Natural killer cell treated with Interleukin-12 subunit alpha and Interleukin-12 subunit beta and Interleukin-15 and Interleukin-18, amount 100 ng/mL, for 72 hours (primary cell): ENCODE measurements at places on chromosomes 3 and 15.

GRCh38 chr3:50132421-50133282 lies 22.5 kb upstream of the SEMA3F start:
- DNase-seq: no peak

DNA sequence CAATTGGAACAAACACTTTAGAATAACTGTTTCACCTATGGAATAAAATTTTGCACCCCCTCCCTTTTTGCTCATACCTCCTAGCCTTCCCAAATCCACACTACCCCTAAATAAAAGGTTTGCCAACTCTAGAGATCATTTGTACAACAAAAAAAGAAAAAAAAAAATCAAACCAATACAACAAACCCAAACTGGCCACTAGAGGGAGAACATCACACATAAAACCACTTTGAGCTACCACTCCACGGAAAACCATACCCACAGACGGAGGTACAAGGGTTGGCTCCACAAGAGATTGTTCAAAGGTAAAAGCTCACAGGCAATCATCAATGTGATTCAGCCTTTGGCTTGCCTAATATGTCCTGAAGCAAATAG lies 47.6 kb downstream of the SETMAR start:
- DNase-seq: peak; percentile 74

GRCh38 chr3:15405448-15406050 lies 21.8 kb downstream of the METTL6 start:
- DNase-seq: no peak

DNA sequence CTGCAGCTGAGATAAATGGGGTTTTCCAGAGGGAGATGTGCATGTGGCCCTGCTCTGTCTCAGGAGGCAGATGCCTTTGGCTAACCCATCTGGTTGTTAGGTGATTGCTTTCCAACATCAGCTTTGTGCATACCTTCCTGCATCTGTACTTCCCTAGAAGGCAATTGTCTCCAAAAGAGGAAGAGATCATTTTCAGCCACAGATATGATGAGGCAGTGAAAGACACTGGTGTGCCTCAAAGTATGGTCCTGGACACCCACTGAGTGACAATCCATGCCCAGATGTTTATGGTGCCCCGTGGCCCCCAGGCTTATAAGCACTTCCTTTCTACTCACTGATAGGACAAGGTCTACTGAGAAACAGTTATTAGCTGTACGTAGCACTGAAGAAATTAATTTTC lies 117.5 kb upstream of the NR2F2 start:
- DNase-seq: no peak

GRCh38 chr3:197256836-197257444 lies 41.5 kb downstream of the DLG1 start:
- DNase-seq: no peak

GRCh38 chr3:188092648-188093047 lies 61.3 kb upstream of the LPP start:
- no peak for DNase-seq

- no peak for DNase-seq
Measured at GRCh38 chr3:142459096-142459495, 11.3 kb upstream of the XRN1 start.

GRCh38 chr3:18597919-18598318 lies 172.8 kb upstream of the SATB1 start:
- DNase-seq: no peak

- no peak for DNase-seq
Measured at GRCh38 chr3:11536936-11537612, 106.6 kb downstream of the VGLL4 start.

GRCh38 chr3:353191-353739 lies 156.7 kb downstream of the CHL1 start:
- DNase-seq: no peak

DNA sequence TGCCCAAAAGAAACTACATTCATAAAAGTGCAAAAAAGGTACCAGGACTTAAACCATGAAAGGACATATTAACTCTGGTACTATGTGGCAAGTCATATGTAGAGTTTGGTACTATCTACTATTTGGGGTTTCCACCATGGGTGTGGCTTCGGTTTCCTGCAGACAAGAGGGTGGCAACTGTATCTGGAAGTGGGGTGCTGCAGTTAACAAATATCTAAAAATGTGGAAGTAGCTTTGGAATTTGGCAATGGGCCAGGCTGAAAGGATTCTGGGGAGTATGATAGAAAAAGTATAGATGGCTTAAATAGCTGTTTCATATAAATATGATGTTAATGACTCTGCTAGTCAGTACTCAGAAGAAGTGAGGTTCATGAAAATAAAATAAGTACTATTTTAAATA lies 44.0 kb downstream of the PLSCR2 start:
- DNase-seq: no peak
